ENCODE measurements at places on chromosomes 3 and 15.
A peak's percentile ranks its signal among the peaks of the same experiment; 100 is the strongest.

GRCh38 chr3:168094580-168094876 lies 1.2 kb downstream of the GOLIM4 start:
- no peak for DNase-seq

DNA sequence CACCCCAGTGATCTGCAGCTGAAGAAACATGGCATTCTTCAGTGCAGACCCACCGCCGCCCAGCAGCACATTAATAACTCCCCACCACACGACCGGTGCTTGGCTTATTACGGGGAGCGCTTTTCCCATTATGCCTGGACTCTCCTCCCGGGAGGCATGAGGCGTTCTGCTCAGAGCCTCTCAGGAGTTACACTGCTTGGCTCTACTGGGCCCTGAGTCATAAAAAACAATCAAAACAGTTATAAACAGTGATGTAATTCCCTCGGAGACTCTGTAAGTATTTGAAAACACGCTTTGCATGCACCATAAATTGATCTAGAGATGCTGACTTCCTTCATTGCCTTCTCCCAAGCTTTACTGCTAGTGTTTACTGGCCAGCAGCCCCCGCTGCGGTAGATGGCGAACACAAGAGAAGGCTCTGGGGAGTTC lies 77.1 kb upstream of the SNRPA1 start:
- peak; percentile 63 for DNase-seq

DNA sequence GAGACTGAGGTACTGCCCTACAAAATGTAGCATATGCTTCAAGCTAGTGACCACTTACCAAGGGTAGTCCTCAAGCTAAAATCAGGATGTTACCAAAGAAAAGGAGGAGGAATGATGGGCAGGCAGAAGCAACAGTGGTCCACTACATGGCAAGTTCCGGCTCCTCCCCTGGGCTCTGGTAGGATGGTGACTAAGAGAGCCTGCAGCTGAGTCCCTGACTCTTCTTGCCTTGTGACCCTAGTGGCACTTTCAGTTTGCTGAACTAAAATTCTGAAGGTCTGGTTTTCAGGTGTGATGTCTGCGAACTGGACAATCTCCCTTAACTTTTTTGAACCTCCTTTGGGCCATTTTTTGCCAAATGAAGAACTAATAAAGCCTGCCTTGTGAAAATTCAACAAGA lies 40.9 kb downstream of the MRPL46 start:
- no peak for DNase-seq

DNA sequence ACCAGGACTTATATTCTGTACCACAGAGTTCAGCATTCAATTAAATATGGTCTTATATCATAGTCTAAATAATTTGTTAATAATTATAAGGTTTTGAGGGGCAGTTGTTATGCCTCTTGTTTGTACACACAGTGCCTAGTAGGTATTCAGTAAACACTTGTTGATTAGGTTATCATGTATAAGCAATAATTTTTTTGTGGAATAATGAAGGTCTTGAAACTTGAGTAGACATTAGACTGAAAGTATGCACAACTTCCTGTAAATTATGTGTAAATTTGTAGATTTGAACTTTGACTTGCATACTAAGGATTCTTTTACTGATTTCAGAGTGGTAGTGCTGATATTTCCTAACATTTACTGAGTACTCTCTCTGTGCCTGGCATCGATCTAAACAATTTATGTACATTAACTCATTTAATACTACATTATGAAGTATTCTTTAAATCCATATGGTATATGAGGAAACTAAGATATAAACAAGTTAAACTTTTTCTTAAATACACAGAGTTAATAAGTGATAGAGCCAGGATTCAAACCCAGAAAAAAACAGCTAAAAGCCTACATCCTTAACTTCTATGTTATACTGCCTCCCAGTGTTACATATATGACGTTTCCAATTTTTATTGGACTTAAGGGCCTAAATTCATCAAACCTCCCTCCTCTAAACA lies 65.1 kb downstream of the GLCE start:
- peak; percentile 15 for DNase-seq

DNA sequence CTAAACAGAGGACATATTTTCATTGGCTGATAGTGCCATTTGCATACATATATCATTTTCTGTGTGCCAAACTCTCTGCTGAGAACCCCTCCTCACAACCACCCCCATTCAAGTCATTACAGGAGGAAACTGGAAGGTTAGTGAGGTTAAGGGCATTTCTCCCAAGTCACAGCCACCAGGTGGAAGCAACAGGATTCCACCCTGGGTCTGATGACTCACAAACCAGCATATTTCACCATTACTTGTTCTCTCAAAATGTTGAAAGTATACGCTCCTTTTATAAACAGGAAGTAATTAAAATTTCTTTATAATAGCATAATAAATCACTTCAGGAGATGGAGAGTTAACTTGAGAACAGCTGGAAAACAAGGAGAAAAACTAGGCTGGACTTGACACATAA lies 398.6 kb upstream of the WNT5A start:
- peak; percentile 21 for DNase-seq

- DNase-seq: no peak
Measured at GRCh38 chr3:182258538-182259177, 534.6 kb upstream of the ATP11B start.

GRCh38 chr3:23344886-23345285 lies 141.8 kb downstream of the UBE2E2 start:
- DNase-seq: no peak

DNA sequence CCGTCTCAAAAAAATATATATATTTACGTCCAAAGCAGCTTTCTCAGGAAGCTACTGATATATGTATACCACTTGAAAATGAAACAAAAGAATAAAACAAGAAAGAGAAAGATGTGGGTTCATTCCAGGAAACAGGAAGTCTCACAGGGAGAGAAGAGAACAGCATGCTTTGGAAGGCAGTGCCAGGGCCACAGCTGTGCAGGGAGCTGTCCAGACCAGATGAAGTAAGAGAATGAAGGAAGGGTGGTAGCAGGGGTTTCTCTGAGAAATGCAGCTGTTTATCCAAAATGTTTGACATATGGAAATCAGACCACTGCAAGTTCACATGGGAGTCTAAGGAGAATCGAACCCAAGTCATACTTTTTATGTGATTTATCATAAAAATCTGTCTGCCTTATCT lies 8.9 kb upstream of the GPR27 start:
- DNase-seq: no peak

DNA sequence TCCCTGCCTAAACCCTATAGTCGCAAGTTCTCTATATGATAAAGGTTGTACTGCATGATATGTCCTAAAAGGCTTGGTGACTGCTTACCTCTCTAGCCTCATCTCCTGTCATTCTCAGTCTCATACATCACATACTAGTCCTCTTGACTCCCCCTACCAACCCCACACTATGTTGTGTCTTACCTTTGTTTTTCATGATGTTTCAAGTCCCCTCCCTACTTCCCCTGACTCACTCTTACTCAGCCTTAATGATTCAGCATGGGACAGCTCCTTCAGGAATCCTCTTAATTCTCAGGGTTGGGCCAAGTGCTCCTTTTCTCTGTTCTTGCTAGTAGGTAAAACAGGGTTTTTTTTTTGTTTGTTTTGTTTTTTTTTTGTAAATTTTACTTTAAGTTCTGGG lies 49.6 kb downstream of the SLMAP start:
- peak; percentile 70 for DNase-seq

DNA sequence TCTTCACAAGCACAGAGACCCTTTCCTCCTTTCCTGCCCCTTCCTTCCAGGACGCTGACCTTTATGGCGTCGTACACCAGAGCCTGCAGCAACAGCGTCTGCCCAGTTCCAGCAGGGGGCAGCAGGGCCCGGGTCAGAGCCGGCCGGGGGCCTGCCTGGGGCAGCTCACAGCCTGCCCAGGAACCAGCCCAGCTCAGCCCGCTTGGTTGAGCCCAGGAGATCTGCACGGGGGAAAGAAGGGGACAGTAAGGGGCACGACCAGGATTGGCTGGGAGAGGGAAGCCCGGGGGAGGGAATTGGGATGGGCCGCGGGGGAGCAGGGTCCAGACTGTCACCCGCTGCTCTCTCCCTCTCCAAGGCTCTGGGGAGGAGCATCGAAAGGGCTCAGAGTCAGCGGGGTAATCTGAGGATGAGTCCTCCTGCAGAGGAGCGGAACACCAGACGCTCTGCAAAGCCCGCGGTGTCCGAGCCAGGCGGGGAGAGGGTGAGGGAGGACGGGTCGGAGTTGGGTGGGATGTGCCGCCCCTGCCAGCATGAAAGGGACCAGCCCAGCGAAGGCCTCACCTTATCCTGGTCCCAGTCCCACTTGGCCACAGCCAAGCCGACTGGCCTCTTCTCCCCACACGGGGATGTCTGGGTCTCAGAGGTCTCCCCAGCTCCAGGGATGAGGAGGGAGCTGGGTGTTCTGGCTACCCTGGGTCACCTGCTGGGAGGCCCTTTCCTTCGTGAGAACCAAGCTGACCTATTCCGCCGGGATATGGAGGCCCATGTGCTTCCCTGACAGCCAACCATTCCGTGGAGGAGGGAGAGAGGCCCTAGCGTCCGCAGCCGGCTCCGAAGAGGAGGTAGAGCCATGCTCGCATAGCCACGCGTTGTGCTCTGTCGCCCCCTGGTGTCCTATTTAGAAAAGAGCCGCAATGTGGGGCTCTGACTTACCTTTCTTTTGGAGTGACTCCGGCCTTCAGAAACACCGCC lies 7.4 kb upstream of the IGDCC3 start:
- DNase-seq: peak; percentile 97

DNA sequence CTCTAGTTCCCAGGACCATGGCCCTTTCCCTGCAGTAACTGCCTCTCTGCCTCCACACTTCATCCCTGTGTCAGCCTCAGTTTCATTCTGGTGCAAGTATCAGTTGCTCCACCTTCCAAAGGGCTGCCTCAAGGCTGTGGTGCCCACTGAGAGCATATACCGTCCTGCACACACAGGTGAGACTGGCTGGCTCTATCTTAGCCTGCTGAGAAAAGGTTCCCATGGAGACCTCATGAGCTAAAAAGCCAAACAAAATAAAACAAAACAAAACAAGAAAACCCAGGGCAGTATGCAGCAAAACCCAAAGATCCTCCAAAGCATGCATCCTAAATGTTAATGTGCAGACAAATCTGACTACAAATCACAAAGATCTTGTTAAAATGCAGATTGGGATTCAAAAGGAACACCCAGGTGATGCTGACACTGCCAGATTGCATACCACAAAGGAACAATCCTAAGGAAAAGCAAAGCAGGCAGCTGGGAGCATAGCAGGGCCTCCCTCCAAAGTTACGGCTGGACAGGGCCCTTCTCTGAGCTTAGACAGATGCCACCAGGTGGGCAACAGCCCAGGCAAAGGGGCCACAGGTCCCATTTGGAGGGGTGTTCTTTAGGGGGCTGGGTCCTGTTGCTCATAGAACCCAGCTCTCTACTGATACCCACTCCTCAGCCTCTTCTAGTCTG lies 76.3 kb upstream of the SLCO2A1 start:
- no peak for DNase-seq

DNA sequence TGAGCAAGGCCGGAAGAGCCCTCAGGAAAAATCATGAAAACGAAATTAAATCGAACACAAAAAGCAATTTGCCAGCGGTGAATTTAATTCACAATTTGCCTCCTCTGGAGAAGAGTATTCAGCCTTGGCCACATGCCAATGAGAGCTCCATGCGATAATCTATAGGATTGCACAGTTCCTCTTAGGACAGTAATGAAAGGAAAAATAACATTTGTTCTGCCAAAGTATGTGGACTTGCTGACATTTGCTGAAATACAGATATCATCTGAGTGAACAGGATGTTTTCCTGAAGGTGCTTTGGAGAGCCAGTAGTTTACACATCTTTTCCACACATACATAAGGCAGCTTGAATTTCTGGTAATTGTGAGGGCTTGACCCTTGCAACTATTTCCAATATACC lies 188.6 kb upstream of the PDZRN3 start:
- DNase-seq: no peak

DNA sequence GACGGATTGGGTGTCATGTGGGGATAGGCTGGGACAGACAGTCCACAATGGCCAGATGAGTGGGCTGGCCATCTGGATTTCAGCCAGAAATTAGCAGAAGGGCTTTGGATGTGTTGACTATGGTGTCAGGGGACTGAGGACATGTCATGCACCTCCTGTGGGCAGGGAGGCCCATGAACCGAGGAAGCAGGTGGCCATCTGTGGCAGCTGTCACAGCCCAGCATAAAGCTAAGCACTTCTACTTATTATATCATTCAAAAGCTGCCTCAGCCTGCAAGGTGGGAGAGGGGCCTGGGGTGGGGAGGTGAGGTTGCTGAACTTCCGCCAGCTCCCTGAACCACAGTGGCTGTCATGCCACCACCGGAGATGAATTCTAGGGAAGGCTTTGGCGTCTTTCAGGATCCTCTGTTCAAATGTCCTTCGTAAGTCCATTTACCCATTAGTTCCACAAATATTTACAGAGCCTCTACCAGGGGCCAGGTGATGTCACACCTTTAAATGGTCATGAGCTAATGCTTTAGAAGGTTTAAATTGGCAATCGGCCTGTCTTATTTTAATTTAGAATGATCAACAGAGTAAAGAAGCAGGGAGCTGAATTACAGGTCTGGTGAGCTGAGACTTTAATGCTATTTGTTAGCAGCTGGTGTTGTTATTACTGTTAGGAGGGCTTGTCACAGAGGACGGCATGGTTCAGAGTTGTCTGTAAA lies 23.6 kb upstream of the CAV3 start:
- peak; percentile 5 for DNase-seq

DNA sequence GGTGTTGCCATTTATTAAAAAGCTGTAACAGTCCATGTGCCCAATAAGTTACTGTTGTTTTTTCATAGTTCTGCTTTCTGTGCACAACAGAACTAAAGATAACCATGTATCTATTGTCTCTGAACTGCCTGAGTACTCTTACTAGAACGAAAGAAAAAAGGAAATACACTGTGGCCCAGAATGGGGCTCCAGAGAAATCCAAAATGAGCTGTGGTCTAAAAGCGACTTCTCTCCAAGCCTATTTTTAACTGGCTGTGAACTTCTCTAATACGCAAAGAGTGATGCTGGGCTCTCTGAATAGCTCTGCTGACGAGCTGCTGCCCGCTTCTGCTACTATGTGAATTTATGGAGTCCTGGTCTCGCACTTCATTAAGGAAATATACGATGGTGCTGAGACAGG lies 56.2 kb upstream of the LPP start:
- no peak for DNase-seq

GRCh38 chr3:58532794-58533220 lies 4.2 kb downstream of the ACOX2 start:
- DNase-seq: peak; percentile 86

- DNase-seq: peak; percentile 90
Measured at GRCh38 chr3:193788189-193788991, 195.4 kb downstream of the OPA1 start.

- DNase-seq: no peak
Measured at GRCh38 chr3:120457827-120458226, 7.0 kb upstream of the FSTL1 start.
